Fibroblast of skin of scalp (primary cell): ENCODE measurements at places on chromosomes 11 and 22.

DNA sequence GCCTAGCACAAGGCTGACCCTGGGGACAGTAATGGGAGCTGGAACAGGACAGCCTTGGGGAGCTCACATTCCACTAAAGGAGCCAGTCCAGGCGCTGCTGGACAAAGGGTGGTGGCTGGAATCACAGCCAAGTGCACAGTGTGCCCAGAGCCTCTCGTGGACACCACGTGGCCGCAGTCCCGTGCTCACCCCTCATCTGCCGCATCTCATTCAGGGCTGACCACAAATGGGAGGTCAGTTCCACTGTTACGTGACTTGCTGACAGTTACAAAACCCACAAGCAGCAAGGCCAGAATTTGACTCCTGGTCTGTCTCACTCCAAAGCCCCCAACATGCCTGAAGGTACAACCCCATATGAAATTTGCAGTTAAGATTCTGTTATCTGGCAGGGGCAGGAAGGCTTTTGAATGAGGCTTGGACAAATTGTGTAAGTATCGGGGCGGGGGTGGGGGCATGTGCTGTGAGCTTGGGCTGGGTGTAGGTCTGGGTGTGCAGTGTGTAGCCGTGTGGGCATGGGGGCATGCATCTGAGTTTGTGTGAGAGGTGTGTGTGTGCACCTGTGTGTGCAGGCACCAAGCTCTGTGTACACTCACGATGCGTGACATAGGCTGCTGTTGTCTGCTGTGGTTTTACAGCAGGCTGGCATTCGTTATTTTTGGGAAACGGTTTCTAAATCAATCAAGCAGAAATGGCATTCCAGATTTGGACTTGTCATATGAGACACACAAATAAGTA is 301.7 kb downstream of the BRD1 start:
- no peak for DNase-seq

GRCh38 chr22:22698263-22698750 is 53.9 kb downstream of the GGTLC2 start:
- DNase-seq = no peak

- DNase-seq = no peak
Observed at GRCh38 chr11:77871855-77872254, 50.9 kb downstream of the AAMDC start.

DNA sequence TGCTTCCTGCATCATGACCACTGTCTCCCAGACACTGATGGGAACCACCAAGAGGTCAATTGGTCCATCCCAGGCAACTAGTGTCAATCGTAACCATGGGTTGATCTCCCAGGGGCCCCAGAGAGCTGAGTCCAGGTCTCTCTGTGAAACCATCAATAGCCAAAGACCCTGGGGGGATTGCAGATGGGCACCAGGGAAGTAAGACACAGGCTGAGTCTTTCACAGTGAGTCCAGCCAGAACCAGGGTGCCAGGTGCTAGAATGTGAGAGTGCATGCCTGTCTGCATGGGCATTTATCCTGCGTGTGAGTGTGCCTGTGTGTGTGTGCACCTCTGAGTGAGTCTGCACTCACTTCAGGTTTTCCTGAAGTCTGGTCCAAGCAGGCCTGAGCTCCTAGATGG is 45.3 kb upstream of the TTC12 start:
- no peak for DNase-seq

DNA sequence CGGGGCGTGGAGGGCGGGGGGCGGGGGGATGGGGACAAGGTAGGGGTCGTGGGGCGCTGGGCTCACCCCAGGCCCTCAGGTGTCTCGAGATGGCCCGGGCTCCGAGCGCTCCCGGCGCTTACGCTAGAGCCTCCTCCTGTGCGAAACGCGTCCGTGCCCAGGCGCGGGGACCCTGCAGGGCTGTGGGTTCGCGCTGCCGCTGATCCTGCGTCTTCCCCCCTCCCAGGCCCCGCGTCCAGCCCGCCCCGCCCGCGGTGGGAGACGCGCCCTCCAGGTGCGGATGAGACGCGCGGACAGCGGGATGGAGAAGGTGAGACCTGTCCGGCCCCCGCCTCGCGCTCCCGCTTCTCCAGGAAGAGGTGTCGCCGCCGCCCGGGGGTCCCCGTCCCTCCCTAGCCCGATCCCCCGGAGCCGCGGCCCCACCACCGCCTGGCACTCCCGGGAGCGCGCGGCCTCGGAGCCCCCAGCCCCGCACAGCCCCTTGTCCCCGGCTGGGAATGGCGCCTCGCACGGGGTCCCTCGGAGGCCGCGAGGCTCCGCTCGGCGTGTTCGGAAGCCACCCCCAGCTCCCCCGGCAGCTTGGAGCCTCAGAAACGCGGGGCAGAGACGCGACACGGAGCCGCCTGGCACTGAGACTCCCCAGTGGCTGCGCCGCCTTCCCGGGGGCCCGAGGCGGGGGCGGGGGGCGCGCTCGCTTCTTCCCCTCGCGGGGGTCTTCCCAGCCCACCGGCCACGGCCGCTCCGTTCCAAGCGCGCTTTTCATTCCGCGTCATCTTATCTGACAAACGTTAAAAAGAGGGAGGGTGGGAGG is 27.6 kb upstream of the TOLLIP start:
- DNase-seq = no peak

- DNase-seq = no peak
Observed at GRCh38 chr11:79098146-79098545, 342.7 kb downstream of the TENM4 start.

GRCh38 chr11:95968585-95968984 is 44.7 kb upstream of the MTMR2 start:
- peak; percentile 12 for DNase-seq

- no peak for DNase-seq
Observed at GRCh38 chr22:20881231-20881630, 22.4 kb downstream of the SNAP29 start.

GRCh38 chr22:49393526-49393925 is 434.1 kb downstream of the BRD1 start:
- DNase-seq = no peak

GRCh38 chr11:7525424-7525823 is 11.6 kb downstream of the PPFIBP2 start:
- DNase-seq = no peak

DNA sequence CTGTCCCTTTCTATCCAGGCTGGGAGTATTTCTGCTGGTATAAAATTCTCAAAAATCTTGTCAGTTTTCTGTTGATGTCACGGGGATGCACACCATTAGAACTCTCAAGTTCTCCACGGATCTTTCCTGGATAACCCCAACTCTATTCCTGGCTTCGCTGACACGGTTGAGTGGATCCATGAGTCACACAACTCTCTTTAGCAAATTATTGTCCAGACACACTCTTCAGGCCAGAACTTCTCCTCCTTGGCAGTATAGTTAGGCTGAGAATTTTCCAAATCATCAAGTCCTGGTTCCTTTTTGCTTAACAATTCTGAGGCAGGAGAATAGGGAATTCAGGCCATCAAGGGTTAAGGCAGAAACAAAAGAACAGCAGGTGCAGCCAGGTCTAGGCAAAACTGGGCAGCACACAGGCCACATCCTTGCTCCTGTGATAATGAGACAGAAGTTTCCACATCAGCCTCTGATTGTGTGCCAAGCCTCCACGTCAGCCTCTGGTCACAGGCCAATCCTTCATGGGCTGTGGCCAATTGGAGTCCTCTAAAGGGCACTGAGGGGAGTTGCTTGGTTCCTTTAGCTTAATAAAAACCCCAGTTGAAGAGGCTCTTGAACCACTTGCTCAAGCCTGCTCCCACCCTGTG is 5.7 kb upstream of the ACAT1 start:
- peak; percentile 67 for DNase-seq

DNA sequence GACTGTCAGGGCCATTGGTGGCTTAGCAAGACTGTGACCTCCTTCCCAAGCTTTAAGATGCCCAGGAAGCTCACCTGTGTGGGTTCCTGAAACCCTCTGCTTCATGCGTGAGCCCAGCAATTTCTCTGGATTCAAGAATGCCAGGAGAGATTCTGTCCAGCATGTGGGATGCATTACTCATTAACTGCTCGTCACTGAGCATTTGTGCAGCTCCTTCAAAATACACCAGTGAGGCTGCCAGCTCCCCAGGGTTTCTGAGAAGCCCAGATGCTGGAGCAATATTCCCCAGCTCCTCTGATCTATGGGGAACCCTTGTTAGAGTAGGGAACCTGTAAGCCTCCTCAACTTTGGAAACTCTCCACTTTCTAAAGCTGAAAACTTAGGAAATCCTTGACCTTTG is 126.5 kb downstream of the CHST1 start:
- DNase-seq = no peak

- DNase-seq = no peak
Observed at GRCh38 chr11:126890561-126890960, 110.0 kb downstream of the KIRREL3 start.
